ENCODE measurements at places on chromosomes 7 and 10.

GRCh38 chr7:130723784-130724183, 10.2 kb downstream of the KLF14 start:
- DNase-seq: peak; percentile 14

DNA sequence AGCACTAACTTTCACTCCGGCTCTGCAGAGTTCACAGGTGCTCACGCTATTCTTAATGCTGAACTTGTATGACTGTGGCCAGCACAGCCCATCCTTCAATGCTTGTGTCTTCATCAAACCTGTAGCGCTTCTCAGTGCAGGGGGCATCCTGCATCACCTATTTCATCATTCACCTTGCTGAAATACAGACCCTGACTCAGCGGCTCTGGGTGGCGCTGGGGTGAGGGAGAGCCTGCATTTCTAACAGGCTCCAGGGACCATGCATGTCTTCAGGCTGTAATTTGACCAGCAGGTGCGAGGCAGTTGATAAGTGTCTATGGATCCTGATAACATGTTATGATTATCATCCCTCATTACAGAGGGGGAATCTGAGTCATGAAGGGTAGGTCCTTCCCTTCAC, 89.3 kb downstream of the VOPP1 start:
- no peak for DNase-seq

- DNase-seq: no peak
Measured at GRCh38 chr10:131862548-131862947, 38.3 kb upstream of the PPP2R2D start.

- DNase-seq: no peak
Measured at GRCh38 chr7:126818393-126819196, 434.1 kb downstream of the GRM8 start.

- peak; percentile 43 for DNase-seq
Measured at GRCh38 chr10:17075533-17076359, 53.9 kb downstream of the CUBN start.

DNA sequence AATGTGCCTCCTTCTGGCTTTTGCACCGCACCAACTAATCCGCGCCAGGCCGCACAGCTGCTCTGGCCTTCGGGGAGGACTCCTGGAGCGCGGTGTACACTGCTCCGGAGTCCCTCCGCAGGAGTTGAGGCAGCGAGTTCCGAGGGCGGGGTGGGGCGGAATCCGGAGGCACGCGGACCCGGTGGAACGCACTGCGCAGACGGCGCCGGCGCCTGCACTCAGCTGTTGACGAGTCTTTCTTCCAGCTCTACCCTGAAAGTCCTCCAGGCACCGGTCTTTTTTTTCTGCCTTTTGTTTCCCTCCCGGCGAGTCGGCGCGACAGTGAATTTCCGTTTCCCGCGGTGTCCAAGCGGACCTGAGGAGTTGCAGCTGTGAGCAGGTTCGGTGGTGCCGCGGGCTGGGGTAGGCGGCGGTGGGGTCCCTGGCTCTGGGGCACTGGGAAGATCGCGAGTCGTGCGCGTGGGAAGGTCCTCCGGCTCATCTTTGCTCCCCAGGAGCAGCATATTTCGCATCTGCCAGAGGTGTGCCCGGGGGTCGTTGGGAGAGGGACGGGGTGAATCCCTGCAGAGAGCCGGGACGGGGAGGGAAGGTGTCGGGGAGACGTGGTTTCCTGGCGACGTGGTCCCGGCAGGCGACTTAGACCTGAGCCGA, 44.1 kb downstream of the SFTPD start:
- DNase-seq: peak; percentile 79

- DNase-seq: no peak
Measured at GRCh38 chr10:84608126-84608525, 279.7 kb downstream of the CCSER2 start.

DNA sequence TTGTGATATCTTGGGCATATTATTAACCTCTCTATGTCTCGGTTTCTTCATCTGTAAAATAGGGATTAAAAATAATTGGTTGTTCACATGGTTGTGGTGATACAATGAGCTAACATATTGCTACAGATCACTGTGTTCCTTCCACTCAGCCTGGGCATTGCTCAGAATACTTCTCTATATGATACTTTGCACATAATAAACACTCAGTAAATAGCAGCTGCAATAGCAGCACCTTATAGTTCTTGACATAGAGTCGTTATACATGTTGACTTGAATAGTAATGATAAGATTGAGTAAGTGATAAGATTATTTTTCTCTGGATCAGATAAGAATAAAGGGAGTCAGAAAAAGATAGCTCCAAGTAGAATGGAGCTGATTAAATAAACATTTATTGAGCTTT, 42.3 kb downstream of the PTTG1IP2 start:
- no peak for DNase-seq

GRCh38 chr10:125355657-125356056, 195.3 kb upstream of the CTBP2 start:
- no peak for DNase-seq

- DNase-seq: no peak
Measured at GRCh38 chr7:31333291-31333690, 7.2 kb downstream of the NEUROD6 start.

DNA sequence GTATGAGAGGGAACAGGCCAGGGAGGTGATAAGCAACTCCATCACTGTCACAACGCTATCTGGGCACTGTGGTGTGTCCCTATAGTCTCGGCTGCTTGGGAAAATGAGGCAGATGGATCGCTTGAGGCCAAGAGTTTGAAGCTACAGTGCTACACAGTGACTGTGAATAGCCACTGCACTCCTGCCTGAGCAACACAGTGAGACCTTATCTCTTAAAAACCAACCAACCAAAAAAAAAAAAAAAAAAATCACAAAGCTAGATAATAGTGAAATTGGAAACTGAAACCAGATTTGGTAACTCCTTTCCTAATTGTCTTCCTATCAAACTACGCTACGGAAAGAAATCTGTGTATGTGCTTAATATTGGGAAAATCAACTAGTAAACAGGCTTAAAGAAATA, 14.1 kb downstream of the MICU1 start:
- no peak for DNase-seq

DNA sequence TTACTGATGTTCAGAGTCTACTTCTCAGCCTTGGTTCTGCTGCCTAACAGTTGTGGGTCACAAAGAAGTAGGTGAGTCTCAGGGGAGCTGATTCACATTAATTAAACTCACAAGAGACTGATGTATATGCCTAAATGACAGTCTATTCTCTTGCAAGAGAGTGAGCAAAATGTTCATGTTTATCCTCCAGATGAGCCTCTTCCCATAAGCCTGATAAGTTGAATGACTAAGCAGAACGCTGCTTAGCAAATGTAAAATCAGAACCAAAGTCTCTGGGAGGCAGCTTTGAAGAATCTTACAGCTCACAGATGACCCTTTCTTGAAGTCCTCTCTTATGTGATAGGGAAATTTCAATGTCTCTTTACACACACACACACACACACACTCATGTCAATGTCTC, 1092.2 kb downstream of the TYW1 start:
- no peak for DNase-seq

- DNase-seq: peak; percentile 34
Measured at GRCh38 chr7:100612730-100613390, 520 bp downstream of the MOSPD3 start.

- no peak for DNase-seq
Measured at GRCh38 chr10:71836596-71836974, 14.5 kb downstream of the PSAP start.

DNA sequence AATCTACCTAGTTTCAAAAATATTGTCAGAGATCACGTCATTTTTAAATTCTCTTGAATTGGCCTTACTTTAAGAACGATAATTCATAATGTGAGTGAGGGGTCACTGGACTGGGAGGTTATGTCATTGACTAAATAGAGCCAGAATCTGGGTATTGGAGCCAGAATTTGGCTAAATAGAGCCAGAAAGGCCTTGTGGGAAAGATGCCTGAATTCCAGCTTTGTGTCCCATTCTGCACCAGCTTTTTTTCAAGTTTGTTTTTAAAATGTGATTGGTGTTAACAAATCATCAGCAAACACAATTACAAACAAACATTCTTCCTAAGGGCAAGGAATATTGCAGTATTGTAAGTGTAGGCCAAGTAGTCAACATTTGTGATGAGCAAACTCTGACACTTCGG, 233.2 kb upstream of the PRKCQ start:
- no peak for DNase-seq

DNA sequence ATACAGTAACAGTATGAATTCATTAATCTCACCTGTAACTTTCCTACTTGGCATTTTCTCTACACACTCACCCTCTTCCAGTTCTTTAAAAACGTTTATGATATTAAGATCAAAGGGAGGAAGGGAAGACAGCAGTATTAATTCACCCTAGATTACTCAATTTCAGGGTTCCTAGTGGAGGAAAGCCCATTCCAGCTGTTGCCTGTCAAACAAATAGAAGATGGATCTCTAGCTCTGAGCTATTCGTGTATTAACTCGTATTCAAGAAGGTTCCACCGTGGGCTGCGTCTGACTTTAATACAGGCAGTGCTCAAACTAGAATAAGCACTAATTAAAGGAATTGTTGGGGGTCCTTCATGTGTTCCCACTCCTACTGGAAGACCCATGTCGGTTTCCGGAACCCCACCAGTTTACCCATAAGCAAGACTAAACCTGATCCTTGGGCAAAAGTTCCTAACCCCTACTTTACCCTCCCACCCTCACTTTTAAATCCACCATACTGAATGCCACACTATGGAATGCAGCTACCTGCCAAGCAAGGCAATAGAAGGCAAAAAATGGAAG, 2.1 kb downstream of the NANOS1 start:
- no peak for DNase-seq

GRCh38 chr7:155051355-155051754, 18.8 kb upstream of the HTR5A start:
- no peak for DNase-seq

DNA sequence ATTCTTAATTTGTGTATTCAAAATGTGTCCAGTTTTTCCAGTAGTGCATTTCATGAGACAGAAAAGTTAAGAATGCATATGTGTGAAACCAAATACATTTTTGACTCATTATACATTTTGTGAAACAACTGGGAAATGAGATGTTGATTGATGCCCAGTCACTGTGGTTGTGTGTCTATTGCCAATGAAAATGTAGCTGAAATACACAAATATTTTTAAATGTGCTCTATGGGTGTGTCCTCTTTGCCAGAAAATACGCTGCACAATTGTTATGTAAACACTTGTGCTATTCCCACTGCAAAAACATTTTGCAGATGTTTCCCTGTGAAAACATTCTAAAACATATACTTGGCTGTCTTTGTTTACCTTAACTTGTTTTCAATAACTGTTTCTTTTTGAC, 395.2 kb downstream of the TFEC start:
- DNase-seq: no peak

DNA sequence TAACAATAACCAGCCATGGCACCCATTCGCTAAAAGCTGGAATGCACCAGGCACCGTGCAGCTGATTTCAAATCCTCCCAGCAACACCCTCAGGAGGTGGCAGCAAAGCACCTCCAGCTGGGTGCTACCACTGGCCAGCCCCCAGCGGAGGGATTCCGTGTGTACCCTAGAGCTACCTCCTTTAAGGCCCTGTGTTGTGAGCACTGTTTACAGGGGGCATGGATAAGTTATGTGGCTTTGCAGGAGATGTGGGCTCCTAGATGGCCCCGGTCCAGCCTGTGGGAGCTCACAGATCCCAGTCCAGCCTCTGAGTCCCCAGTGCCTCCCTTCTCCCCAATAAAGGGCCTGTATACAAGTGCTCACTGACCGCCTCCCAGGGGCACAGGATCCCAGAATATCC, 27.1 kb downstream of the TNRC18 start:
- peak; percentile 78 for DNase-seq

GRCh38 chr7:134856091-134856490, 76.7 kb downstream of the CALD1 start:
- no peak for DNase-seq

GRCh38 chr10:119253433-119254174, 46.2 kb downstream of the GRK5 start:
- peak; percentile 82 for DNase-seq

GRCh38 chr10:38118072-38118807, 24.1 kb downstream of the ZNF37A start:
- DNase-seq: no peak

DNA sequence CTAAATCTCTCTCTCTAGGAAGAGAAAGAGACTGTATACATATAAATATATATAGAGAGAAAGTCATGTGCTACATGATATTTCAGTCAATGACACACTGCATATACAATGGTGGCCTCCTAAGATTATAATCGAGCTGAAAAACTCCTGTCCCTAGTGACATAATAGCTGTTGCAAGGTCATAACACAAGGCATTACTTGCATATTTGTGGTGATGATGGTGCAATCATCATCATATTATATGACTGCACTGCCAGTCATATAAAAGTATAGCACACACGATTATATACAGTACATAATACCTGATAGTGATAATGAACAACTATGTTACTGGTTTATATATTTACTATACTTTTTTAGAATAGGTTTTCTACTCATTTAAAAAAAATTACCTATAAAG, 316.7 kb downstream of the FGFR2 start:
- DNase-seq: peak; percentile 12

GRCh38 chr10:108696792-108697477, 1226.4 kb downstream of the XPNPEP1 start:
- DNase-seq: no peak

DNA sequence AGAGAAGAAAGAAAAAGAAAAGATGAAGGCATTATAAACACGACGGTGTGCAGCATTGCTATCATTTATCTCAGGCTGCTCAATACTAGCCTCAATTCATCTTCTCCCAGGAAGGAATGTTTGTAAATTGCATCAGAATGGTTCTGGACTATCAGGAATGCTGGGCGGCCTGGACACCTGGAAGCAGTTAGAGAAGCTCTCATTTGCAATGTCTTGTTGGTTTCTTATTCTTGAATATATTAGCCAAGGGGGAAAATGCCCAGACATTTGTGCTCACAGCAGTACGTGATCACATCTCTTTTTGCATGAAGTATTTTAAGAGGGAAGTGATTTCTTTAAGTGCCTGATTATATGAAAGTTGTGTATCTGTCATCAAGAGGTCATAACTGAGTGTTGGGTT, 85.6 kb upstream of the IMMP2L start:
- DNase-seq: no peak

- DNase-seq: no peak
Measured at GRCh38 chr10:87942884-87943527, 79.6 kb downstream of the PTEN start.

DNA sequence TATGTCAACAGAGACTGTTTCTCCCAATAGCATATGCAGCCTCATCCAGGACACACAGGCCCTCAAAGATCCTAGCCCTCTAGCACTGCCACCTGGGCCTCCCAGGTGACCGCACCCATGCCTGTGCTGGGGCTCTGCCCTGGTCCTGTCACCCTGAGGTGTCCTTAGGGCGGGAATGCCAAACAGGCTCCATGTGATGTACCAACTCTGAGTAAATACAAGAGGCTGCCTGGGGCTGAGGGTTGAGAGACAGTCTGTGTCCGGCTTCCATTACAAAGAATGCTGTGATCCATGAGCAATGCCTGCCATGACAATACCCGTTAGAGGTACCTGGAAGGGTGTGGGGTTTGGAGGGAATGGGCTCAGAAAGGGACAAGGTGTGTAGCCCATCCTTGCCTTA, 83.0 kb upstream of the KAT6B start:
- DNase-seq: no peak

GRCh38 chr7:27148031-27148755, 619 bp upstream of the HOXA6 start:
- no peak for DNase-seq

Data from urothelium cell line (cell line).